ENCODE measurements at places on chromosomes 11 and 22.

GRCh38 chr22:23183061-23183698, 2.9 kb downstream of the BCR start:
- no peak for DNase-seq

GRCh38 chr11:8235925-8236324, 27.8 kb downstream of the LMO1 start:
- no peak for DNase-seq

DNA sequence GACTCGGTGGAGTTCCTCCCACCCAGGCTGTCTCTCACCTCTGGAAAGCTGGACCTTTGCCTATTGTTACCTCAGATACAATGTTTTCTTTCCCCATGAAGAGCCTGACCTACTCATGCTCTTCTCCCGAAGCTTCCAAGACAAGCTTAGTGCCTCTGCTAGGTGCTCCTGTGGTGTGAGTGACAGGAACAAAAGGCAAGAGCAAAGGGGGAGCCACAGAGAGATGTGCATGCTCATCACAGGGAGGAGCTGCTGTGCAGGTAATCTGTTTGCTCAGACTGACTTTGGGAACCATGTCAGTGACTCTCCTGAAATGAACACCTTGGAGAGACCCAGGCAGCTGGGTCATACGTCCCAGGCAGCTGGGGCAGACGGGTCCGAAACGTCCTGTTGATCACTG, 53.6 kb upstream of the VSTM5 start:
- DNase-seq, result no peak

DNA sequence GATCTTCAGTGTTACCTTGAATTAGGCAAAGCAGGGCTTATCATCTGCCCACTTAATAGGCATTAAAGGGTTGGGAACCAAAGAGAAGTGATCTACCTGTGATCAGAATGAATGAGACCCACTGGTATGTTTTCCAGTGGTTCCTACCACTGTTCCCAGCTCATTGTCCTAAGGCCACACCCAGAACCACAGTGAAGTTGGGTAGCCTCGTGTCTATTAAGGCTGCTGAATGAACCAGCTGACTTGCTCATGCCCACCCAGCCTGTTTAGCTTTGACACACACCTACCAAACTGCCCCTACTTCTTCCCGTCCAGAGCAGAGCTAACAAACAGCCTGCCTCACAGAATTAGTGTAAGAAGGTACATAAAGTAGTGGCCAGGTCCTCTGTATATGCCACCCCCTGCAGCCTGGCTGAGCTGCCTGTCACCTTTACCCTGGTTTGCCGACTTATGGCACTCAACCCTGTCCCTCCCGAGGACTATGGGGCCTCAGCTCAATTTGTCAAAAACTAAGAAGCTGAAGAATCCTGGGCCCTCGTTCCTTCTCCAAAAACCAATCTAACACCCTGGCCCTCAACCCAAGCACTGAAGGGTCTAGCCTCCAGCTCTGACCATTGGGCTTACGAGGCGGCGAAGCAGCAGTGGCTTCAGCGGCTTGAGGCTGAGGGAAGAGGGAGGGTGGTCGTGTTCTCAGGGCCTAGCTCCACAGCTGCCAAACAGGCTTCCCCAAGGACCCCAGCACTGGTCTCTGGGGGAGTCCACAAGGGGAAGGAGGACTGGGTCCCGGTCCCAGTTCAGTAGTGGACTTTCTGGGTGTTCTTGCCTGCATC, 9.8 kb downstream of the UCP2 start:
- peak; percentile 23 for DNase-seq

DNA sequence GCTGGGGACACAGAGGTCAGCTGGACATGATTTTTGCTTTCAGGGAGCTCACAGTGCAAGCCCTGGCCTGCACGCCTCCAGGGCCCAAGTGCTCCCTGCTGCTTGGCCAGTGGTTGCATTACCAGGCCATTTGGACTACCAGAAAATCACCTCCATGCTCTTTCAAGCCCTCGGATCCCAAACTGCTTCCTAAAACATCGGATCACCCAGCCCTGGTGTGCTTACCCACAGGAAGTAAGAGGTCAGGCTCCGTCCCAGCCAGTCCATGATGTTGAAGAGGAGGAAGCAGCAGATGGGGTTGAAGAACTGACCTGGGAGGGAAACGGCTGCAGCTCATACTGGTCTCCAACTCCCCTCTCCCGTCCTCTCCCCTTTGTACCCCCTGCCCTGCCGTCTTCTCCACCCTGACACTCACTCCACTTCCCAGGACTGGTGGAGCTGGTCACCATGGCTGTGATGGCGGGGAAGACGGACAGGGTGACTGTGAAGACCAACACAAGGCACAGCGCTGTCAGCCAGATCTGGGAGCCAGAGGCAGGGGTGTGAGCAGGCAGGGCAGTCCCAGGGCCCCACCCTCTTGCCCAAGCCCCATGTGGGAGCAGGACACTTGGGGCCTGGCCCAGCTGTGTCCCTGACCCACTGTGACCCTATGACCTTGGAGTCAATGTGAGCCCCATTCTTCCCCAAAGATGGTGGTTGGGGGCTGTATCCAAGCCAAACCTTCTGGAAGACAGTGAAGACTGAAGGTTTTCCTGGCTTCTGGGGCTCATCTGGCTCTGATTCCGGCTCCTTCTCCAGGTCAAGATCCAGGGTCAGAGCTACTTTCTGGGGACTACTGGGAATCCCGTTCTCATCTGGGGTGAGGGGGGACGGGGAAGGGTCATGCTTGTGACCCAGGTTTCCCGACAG, 5.6 kb downstream of the SLC29A2 start:
- no peak for DNase-seq

- no peak for DNase-seq
These were observed 3.2 kb downstream of the ATM start for GRCh38 chr11:108226036-108226435.

DNA sequence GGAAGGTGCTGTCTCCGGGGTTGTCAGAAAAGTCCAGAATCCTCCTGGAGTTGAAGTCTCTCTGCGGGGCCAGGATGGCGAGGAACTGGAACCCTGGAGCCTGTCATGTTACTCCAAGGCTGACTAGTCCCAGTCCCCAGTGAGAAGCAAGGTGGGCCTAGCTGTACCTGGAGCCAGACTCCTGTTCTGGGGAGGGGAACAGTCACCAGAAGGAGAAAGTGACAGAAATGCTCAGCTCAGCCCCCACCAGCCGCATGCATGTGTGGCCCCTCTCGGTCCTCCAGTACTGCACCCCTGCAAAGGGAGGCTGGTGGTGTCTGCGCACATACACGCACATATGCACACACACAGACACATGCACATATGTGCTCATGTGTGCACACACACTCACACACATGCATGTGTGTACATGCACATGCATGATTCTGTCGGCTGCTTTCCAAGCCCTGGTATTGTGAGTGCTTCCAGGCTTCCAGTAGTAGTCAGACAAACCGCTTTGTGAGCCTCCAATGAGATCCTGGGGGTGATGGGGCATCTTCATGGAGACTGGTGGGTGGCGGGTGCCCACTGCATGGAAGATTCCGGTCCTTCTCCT, 54.3 kb downstream of the RTL6 start:
- no peak for DNase-seq

DNA sequence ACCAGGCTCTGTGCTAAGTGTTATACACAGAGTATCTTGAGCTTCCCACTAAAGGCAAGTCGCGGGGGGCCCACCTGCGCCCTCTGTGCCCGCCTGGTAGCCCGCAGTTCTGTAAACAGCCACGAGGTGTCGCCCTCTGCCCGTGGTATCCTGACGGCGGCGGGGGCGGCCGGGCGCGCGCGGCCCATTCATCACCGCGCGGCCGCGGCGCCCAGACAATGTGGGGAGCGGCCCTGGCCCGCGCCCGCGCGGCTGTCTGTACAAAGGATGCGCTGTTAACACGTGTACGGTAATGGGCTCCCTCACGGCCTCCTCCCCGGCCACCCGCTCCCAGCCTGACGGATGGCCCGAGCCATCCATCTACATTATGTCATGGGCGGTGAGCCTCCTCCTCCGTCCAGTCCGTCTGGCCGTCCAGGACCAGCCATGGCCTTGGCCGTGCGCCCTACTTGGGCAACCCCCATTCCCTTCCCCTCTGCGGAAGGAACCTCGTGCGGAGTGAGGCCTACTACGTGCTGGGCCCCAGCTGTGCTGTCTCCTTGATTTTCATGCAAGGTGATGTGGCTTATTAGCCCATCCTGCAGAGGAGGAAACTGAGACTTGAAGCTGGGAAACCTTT, 99.4 kb downstream of the MIAT start:
- DNase-seq, result no peak

GRCh38 chr11:6927030-6927617, 898 bp downstream of the ZNF215 start:
- peak; percentile 0 for DNase-seq

- peak; percentile 78 for DNase-seq
These were observed at the start of gene SWAP70 for GRCh38 chr11:9663699-9664275. TSS of gene SWAP70 (plus strand) at chr11:9664077. CDS start at chr11:9664180, 103 bp downstream.

- no peak for DNase-seq
These were observed 633.8 kb downstream of the DLG2 start for GRCh38 chr11:84993386-84993785.

- DNase-seq, result no peak
These were observed 327.0 kb downstream of the DYNC2H1 start for GRCh38 chr11:103436131-103436770.

DNA sequence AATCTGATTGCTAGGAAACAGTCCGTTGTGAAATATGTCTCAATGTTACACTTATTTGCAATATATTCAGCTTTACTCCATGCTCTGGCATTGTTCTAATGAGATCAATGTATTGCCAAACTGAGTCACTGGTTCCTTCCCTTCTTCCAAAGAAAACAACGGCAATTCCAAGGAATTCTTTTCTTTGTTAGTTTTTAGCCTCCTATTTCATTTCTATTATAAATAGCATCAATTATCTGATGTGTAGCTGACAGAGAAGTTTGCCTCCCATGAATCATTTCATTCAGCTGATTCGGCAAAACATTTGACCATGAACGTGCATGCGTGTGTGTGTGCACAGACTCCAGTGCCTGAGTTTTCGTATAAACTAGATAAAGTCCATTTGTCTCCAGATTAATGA, 346.8 kb downstream of the ETS1 start:
- no peak for DNase-seq

GRCh38 chr11:31509051-31509428, 382 bp downstream of the IMMP1L start:
- no peak for DNase-seq

- no peak for DNase-seq
These were observed 1.2 kb downstream of the GPR83 start for GRCh38 chr11:94400050-94400449.

- no peak for DNase-seq
These were observed 65.2 kb downstream of the CD82 start for GRCh38 chr11:44630511-44631210.

DNA sequence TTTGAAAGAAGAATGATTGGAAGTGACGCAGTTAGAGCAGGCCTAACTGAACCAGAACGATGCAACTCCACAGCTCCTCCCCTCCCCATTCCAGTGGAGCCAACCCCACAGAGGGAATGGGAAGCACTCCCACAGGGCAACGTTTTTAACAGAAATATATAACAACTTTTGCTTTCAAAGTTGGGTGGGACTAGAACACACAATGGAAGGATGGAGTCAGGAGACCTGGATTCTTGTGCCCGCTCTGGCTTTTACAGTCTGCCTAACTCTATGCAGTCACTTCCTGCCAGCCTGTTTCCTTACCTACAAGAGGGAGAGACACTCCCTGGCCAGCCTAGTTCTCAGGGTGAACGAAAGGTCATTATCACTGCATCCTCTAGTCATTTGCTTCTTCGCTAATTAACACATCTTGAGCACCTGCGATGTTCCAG, 75.5 kb downstream of the PACSIN2 start:
- DNase-seq, result no peak

- no peak for DNase-seq
These were observed 23.5 kb downstream of the RAB38 start for GRCh38 chr11:88151709-88152265.

- no peak for DNase-seq
These were observed 154.8 kb upstream of the TBCEL start for GRCh38 chr11:120869097-120869496.

DNA sequence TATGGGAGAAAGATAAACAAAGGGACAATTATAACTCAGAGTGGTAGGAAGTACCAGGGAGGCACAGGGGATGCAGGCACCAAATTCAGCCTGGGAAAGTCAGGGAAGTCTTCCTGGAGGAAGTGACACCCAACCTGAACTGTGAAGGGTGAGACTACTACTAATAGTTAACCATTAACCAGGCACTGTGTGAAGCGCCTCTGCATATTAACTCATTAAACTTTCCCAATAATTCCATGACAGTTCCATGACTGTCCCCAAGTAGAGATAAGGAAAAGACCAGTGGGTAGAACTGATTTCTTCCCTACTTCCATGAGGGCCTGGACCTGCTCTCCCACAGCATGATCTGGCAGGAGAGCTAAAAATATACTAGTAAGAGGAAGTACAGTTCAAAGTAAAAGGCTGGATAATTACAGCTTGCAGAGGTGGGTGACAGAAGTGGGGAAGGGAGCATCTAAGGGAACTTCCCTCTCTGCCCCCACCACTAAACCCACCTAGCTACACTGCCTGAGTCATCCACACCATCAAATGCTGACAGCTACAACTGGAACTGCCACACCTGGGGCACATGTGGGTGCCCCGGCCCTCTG, 4.7 kb upstream of the AP1B1 start:
- no peak for DNase-seq

DNA sequence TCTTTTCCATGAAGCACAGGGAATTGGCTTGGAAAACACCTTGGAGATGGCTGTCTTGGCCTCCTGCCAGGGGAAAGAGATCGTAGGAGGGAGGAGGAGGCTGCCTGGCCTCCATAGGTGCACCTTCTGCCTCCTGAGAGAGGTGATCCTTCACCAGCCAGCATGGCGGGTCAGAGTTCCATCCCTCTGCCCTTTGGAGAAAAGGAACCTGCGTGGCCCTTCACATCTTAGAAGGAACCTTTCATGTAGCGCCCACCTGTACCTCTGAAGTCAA, 58.2 kb upstream of the DRD2 start:
- no peak for DNase-seq

- no peak for DNase-seq
These were observed 84.2 kb downstream of the CCDC83 start for GRCh38 chr11:85939099-85940015.

GRCh38 chr22:46533070-46533833, 4.2 kb downstream of the CELSR1 start:
- no peak for DNase-seq

DNA sequence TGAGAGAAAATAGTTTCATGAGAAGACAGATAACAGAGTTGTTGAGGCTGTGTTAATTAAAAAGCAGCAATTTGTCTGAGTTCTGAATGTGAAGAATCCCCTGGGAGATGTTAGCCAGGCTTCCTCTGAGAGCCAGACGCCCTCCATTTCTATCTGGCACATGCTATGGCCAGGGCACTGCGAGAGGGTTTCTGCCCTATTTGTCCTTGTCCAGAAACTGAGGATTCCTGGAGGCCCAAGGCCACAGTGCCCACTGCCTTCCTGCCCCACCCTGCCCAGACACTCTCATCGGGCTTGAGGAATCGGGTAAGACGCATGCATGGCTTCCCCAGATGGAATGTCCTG, 484.6 kb downstream of the OPCML start:
- no peak for DNase-seq

- no peak for DNase-seq
These were observed 20.3 kb upstream of the ARHGAP8 start for GRCh38 chr22:44732017-44732561.

DNA sequence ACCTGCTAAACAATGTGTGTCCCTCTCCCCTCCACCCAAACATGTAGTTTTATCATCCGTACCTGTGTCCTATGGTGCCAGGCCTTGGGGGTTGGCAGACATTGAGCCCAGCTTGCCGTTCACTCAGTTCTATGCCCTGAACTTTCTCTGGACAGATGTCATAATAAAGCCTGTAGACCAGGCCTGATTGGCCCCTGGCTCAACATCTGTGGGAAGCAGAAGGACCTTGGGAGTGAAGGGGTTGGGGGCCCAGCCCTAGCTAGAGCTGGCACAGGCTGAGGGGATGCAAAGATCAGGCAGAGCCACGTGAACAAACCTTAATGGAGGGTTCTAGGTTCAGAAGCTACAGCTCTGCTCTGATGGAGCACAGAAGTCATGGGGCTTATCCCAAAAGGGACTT, 600.6 kb downstream of the BUD13 start:
- DNase-seq, result no peak

All from CD4-positive, alpha-beta T cell treated with Interleukin-1 beta for 1 hour (primary cell).